ENCODE measurements at places on chromosomes 6 and 20. TPM values are rescaled to one million over a fixed set of nuclear protein-coding genes. Genes with fewer than 3 reads are reported as not detected.

- no peak for DNase-seq
These were observed 107.3 kb downstream of the SYCP2 start for GRCh38 chr20:59825944-59826759.

GRCh38 chr20:62087227-62087626 is 21.5 kb upstream of the TAF4 start:
- no peak for DNase-seq

- DNase-seq = no peak
These were observed 66.0 kb upstream of the STX16 start for GRCh38 chr20:58584881-58585752.

GRCh38 chr6:169450097-169450496 is 196.5 kb upstream of the THBS2 start:
- no peak for DNase-seq

DNA sequence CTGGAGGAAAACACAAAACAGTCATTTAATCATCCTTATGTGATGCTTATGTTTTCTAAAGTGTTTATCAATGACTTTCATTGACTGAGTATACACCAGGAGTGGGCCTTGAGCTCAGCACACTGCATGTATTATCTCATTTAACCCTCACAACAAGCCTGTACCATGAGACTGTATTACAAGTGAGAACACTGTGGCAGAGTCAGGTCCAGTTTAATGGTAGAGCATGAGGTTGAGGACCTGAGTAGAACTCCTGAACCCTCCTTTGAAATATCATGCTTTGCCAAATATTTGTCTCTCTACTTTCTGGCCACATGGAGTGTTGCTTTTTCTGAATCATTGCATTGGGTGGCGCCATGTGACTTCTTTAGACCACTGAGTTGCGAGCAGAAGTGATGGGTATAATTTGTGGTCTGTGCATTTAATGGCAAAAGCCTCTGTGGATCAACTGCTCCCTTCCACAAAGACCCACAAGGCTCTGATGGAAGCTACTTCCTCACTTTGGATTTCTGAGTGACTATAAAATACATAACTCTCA is 65.0 kb upstream of the SIRPG start:
- DNase-seq = no peak

DNA sequence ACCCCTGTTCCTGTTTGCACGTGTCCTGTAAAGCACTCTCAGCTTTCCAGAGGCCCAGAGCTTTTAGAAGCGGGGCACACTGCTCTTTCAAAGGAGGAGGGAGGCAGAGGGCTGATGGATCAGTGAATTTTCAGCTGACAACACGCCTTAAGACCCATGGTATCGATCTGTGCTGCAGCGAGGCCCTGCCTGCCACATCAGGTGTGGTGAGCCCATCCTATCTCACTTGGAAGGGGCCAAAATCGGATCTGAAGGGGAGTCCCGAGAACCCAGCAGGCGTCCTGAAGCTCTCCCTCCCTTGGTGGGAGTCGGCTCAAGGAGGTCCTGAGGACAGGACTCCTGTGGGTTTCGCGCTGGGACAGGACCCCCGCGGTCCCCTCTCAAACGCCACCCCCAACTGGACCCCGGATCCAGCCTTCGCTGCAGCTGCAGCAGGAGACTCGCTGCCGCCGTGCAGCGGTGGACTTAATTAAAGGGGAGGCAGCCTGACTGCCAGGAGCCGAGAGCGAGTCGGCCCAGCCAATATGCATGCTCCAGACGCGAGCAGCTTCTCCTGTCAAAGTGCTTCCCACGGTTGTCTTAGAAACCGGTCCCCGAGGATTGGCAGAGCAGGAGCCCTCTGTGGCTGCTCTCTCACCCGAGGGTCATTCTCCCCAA is 580.0 kb upstream of the ZNF337 start:
- no peak for DNase-seq

DNA sequence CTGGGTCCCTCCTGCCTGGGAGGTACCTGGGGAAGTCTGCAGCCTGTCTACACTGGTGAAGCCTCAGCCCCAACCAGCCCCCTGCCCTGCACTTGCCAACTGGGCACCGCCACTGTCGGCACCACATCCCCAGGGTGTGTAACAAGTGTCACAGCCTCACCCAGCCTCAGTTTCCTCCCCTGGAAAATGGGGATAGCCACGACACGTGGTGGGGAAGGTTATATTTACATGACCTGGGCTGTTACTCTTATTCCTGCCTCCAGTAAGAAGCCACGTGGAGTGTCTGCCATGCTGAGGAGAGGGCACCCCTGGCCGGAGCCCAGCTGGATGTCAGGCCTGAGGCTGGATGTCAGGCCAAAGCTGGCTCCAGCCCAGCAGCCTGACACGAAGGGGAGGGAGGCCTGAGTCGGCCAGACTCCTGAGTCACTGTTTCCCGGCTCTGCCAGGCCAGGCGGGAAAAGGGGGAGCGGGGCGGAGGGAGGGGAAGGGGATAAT is 44.9 kb downstream of the SNAI1 start:
- DNase-seq = no peak

DNA sequence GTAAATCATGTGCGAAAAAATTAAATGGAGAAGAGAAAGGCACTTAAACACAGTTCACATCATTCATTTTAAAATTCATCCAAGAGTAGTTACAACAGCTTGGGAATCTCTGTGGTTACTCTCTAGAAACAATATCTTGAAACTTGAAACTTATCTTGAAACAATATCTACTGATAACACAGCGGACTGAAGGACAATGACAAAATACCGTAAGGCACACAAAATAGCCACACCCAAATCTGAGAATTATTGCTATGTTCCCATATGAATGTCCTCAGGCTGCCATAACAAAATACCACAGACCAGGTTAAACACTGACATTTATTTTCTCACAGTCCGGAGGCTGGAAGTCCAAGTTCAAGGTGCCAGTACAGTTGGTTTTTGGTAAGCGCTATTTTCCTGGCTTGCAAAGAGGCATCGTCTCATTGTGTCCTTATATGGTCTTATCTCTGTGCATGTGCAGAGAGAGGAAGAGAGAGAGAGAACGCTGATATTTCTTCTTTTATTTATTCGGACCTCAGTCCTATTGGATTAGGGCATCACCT is 122.5 kb upstream of the BTBD3 start:
- no peak for DNase-seq

- no peak for DNase-seq
These were observed 95.6 kb downstream of the TOX2 start for GRCh38 chr20:44010162-44010704.

GRCh38 chr20:44552050-44552449 is 30.2 kb upstream of the SERINC3 start:
- no peak for DNase-seq

- no peak for DNase-seq
These were observed 4.2 kb downstream of the MOG start for GRCh38 chr6:29661071-29661470.

GRCh38 chr20:63154395-63154794 is 61.5 kb downstream of the YTHDF1 start:
- no peak for DNase-seq

DDX39B gene
- polyA plus RNA-seq = 543 TPM

NKX2-4 gene
- polyA plus RNA-seq = not detected

ELOVL4 gene
- polyA plus RNA-seq = 3.8 TPM

CNKSR3 gene
- polyA plus RNA-seq = 64.0 TPM

SDHAF4 gene
- polyA plus RNA-seq = 20.8 TPM
